Activated T-cell treated with anti-CD3 and anti-CD28 coated beads for 48 hours (primary cell): ENCODE measurements at places on chromosomes 1 and 21.
A peak's percentile ranks its signal among the peaks of the same experiment; 100 is the strongest.

DNA sequence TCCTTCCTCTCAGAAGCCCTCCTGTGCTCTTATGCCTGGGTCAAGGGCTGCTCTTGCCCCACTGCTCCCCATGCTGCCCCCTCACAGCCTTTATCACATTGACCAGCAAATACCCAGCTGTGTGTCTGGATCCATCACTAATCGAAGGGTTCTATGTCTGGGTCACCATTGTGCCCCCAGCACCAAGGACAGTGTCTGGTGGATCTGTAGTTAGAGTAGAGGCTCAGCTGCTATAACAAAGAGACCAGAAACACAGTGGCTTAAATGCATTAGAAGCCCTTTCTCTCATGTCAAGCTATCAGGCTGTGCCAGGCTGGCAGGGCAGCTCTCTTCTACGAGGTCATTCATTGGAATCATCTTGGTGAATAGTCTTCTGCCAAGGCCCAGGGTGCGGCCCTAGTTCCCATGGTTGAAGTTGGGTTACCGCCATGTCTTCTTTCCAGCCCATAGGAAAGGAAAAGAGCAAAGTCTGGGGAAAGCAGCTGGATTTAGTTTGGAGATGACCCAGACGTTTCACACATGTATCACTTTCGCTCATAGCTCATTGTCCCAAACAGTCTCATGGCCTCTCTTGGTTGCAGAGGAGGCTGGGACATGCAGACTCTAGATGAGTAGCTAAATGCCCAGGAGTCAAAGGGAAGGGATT is 32.2 kb downstream of the STUM start:
- DNase-seq, result no peak

- no peak for DNase-seq
These were observed 218.8 kb downstream of the NTNG1 start for GRCh38 chr1:107359472-107360241.

DNA sequence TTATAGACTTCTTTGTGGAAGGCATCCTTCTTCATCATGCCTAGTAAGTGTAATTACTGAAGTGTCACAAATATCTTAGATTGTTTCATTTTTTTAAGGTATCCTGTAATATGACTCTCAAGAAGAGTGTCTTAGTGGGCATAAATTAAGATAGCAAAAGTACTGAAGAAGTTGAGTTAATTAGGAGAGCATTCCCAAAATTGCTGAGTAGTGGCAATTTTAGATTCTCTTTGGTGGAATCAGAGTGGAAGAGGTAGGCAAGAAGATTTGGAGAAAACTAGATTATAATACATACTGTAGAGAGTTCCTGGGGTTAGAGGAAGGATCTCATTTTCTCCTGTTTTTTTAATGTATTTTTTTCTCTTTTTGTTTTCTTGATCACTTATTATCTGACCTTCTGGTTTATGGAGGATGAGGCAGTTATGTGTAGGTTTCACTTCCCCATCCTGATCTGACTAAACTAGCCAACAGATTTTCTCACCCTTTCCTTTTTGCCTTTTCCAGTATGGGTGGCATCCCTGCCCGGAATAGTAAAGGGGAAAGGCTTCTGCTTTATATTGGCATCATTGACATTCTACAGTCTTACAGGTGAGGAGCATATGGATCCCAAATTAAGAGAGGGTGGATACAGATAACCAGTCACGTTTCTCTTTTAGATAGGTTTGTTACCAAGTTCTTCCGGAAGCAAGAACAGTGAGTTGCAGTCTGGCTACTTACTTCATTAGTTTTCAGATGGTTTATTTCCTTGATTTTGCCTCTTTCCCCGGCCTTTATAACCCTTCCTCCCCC is 16.7 kb upstream of the PSMD4 start:
- no peak for DNase-seq

DNA sequence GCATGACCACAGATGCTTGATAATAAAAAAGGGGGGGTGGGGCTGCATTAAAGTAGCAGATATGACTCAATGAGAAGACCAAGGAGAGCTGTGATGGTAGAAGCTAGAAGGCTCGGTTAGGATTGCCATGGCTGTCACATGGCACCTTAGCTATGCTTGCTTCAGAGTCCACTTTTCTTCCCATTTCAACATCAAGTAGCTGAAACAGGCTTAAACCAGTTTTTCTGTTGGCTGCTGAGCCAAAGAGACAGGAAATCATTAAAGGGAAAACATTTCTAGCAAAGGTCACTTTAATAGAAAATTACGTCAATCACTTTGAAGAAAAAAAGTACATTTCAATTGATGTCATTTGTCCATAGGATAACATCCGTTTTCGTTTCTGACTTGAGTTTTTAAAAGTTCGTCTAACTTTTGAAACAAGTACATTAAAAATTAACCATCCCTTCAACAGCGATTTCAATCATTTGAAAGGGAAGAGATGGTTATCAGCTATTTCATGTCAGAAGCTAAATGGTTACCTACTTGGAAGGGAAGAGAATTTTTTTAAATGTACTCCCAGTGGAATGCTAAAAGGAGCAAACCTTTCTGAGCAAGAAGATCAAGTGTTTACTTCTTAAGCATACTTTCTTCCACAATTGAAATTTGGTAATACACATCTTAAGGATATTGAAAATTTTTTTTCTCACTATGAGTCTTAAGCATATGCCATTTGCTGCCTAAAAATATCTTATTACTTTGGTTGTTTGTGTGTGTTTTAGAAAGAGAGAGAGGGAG is 488.1 kb upstream of the PRMT6 start:
- no peak for DNase-seq

DNA sequence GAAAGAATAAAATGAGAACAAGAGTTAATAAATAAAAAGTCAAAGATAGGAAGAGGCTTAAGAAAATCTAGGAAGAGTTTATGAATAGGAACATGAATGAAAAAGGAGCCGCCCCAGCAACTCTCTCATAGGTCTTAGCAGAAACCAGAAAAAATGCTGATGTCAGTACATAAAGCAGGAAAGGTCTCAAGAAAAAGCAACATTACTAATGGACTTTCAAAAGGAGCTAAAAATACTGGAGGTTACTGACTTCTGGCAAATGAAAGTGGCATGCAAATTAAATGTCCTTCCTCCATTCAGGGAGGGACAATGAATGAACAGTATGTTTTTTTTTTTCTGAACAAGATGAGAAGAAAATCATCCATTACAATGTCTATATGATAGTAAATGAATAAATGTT is 387.6 kb downstream of the BRINP2 start:
- no peak for DNase-seq

DNA sequence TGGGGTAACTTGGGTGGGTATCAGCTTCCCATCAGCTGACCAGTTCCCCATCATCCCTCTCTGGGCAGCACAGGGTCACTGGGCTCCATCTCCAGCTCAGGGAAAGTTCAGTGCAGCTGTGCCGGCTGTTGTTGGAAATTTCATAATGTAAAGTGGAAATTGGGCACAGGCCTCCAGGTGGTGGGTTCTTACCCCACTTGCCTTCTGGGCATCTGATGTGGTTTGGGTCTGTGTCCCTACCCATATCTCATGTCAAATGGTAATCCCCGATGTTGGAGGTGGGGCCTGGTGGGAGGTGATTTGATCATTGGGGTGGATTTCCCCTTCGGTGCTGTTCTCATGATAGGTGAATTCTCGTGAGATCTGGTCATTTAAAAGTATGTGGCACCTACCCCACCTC is 59.7 kb upstream of the PSEN2 start:
- DNase-seq, result no peak

DNA sequence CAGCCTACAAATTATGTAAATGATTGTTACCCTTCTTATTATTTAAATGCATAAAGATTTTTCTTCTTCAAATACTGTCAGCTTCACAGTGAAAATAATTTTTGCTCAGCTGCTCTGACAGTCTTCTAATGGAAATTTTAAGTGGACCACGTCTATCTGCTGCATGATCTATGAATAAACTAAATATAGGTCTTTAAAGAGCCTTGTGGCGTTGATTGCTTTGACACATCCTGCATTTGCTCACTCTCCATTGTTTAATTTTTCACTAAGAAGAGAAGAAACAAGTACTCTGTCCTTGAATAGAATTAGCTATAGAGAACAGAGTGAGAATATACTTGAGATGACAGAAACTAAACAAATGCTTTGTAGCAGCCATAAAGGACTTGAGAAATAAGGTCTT is 826.1 kb downstream of the MRPL39 start:
- DNase-seq, result no peak

DNA sequence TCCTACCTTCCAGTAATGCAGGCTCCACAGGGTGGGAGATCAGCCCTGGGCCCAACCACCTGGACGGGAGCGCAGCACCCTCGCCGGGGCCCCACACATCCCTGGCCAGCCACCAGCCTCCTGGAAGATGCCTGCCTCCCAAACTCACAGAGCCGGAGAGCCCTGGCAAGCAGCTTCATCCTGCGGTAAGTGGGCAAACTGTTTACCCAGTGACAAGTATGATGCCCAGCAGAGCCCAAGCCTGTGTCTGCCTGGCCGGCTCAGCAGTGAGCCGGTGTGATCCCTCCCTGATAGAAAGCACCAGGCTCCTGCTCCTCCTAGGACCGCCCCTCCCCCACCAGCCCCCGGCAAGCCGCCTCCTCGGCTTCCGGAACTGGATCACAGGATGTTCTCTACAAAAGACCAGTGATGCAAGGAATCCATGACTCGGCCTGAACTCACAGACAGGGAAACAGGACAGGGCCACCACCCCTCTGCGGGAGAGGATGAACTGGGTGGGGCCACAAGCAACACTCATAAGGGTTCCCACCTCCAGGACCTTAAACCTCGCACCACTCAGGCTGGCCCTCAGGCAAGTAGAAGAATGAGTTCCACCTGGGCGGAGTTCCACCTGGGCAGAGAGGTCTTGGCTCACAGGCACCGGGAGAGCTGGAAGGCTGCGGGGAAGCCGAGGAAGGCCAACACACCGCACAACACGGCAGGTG is 7.9 kb downstream of the ACOT7 start:
- DNase-seq, result no peak

- DNase-seq, result peak; percentile 62
These were observed 37.2 kb upstream of the ETS2 start for GRCh38 chr21:38768471-38769063.

- DNase-seq, result no peak
These were observed 1208.7 kb downstream of the BRINP3 start for GRCh38 chr1:189269011-189269410.

DNA sequence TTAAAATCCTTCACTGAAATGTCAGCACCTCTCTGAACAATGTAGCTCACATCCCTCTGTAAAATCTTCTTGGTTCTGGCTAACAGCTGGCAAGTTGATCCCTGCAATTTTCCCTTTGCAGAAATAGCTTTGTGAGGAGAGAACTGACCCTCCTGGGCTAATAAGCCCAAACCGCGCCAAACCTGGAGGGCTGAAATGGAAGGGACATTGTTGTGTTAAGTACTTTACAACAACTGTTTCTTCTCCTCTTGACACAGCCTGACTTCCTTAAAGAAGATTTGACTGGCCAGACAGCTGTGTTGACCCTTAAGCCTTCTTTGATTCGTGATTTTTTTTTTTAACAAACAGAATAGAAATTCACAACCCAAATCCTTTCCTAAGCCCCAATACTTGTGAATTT is 5.7 kb downstream of the LMX1A start:
- no peak for DNase-seq
